Neural progenitor cell (in vitro differentiated cells): ENCODE measurements at places on chromosomes 7 and 10.
A peak's percentile ranks its signal among the peaks of the same experiment; 100 is the strongest.

GRCh38 chr7:102450242-102450641 is 14.4 kb downstream of the ALKBH4 start:
- no peak for DNase-seq

GRCh38 chr10:45441239-45442190 is 67.5 kb downstream of the ALOX5 start:
- DNase-seq, result no peak

GRCh38 chr7:153382641-153383101 is 623.1 kb downstream of the ACTR3B start:
- no peak for DNase-seq

DNA sequence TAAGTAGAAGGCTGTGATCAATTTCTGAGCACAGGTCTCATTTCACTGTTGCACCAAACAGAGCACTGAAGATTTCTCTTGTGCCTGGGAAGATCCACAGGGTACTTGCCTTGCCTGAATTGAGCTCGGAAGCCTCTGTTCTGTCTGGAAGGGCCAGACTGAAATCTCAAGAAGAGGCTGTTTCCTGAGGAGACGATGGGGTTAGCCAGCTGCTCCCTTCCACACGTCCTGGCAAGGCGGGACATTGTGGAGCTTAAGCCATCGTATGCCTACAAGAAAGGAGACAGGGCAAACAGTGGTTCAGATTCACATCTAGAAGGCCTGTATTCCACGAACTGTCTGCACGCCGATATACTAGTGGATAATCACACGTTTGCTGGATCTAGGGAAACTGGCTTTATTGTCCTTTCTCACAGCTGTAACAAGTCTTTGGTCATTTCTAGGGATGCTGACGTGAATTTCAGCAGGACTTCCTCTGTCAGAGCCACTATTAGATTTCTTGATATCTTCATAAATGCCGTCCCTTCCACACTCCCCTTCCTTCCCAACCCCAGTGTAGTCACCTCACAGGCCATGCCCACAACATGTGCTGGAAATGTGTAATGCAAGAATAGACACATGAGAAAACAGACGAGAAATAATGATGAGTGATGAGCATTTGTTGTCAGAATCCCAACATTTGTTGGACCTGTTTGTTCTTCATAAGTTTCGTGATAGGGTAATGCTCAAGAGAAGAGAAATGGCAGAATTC is 137.2 kb upstream of the RSU1 start:
- no peak for DNase-seq

GRCh38 chr7:90869335-90869734 is 273.2 kb downstream of the CDK14 start:
- DNase-seq, result no peak

GRCh38 chr7:120334475-120334874 is 61.5 kb downstream of the KCND2 start:
- no peak for DNase-seq

- no peak for DNase-seq
Measured at GRCh38 chr10:70981171-70981836, 92.9 kb upstream of the PCBD1 start.

DNA sequence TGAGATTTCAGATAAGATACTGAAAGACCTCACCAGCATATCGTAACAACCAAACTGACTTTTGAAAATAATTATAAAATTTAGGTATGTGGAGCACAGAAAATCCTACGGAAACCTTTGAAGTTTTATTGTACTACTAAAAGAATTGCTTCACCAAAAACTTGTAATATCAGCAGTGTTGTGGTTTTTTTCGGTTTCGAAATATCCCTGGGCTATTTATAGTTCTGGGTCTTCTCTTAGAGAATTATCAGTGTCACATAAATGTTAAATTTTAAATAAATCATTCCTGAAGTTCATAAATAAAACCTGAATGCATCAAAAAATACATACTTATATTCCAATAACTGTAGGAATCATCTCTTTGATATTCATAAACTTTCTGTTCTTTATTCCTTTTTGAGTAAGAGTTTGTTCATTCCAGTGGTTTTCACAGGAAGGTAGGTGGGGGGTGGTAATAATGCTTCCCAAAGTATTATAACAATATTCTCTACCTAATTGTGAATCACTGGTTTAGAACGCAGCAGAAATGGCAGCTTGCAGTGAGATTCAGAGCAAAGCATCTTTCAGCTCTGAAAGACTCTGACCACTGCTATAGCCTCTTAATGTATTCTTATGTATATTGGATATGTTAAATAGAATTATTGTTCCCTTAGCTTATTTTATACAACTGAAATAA is 60.2 kb downstream of the ZNF277 start:
- no peak for DNase-seq

GRCh38 chr7:156063241-156063810 is 251.1 kb upstream of the SHH start:
- no peak for DNase-seq

DNA sequence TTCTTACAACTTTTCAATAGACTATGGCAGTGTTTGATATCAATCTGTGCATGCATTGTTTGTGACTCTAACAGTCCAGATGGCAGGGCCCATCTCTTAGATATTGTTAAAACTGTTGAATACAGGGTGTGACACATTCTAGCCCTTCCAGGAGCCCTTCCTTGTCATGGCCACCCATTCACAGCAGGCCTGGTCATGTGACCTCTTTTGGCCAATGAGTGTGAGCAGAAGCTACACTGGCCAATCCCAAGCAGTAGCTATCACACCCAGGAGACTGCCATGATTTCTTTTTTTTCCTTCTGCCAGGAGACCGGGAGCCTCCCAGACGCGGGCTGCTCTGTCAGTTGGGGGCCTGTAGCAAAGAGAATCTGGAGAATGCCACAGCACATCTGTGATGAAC is 655.4 kb upstream of the MKI67 start:
- DNase-seq, result no peak

DNA sequence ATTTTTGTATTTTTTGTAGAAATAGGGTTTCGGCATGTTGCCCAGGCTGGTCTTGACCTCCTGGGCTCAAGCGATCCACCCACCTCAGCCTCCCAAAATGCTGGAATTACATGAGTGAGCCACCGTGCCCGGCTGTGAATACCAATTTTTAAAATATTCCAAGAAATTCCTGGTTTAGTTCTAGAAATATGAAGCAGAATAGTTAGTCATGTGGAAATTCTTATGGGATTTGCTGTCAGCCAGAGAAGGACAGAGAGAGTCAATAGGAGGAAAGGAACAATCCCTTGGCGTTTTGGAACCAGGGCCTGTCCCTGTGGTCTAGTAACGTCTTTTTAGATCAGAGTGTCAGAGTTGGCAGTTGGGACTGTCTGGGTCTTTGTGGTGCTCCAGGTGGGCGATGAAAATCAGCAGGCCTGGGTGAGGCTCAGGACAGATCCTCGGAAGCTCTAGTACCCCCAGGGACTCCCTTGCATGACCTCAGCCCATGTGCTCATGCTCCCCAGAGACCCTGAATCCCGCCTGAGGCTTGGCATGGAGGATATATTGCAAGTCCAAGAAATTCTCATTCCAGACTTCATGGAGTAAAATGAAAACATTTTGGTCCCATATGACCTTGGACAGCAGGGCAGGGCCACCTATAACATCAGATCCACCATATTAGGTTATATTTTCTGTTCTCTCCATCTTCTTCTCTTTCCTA is 7.8 kb downstream of the NODAL start:
- DNase-seq, result no peak

DNA sequence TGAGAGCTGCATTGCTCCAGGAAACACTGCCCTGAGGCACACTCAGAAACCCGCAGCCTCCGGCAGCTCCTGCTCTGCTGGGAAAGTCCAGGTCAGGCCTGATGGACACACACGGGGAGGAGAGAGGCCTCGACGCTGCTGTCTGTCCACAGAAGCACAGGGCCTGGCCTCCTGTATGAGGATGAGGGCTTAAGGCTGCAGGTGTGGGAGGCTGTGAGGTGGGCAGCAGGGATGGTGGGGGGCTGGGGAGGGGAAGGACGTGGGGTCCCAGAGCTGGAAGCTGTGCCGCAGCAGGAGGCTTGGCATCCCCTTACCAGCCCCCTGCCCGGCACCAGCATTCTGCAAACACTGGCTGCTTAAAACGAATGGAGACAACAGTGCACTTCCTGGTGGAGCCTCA is 186.2 kb downstream of the DNAJB6 start:
- DNase-seq, result no peak

DNA sequence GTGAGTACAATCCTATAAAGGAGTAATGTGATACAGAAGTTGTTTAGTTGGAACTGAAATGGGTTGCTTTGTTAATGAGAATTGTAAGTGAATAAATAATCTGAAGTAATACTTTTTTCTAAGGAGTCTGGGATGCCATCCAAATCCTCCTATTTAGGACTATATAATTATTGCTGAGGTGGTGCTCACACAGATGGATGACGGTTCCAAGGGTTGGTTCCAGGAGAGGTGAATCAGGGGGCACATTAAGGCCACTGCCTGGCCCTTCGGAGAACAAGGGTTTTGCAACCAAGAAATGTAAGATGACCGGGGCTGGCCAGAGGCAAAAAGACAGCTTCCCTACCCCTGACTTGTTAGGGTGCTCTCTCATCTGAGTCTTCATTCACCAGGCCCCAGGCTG is 352.7 kb downstream of the PHTF2 start:
- DNase-seq, result no peak

GRCh38 chr7:2241580-2242540 is at the start of the genes MRM2 and NUDT1:
Gene MRM2 (minus strand): TSS chr7:2242205. CDS start chr7:2242169, 36 bp downstream.
Gene NUDT1 (plus strand): TSS chr7:2242226. CDS start chr7:2244575, 2,349 bp downstream.
- peak; percentile 95 for DNase-seq

GRCh38 chr7:83394776-83395175 is 232.1 kb upstream of the PCLO start:
- no peak for DNase-seq

GRCh38 chr10:133158756-133159610 is 1.0 kb upstream of the KNDC1 start:
- DNase-seq, result peak; percentile 57

- DNase-seq, result no peak
Measured at GRCh38 chr7:16743236-16743635, 10.3 kb upstream of the TSPAN13 start.
